NCI-H748 treated with DMSO at 0.1 percent for 48 hours (cell line): ENCODE measurements at places on chromosomes 13 and 19.

- DNase-seq: no peak
Observed at GRCh38 chr13:88979465-88980175, 1308.4 kb downstream of the SLITRK5 start.

- DNase-seq: no peak
Observed at GRCh38 chr13:41137241-41137640, 4.6 kb upstream of the KBTBD6 start.

DNA sequence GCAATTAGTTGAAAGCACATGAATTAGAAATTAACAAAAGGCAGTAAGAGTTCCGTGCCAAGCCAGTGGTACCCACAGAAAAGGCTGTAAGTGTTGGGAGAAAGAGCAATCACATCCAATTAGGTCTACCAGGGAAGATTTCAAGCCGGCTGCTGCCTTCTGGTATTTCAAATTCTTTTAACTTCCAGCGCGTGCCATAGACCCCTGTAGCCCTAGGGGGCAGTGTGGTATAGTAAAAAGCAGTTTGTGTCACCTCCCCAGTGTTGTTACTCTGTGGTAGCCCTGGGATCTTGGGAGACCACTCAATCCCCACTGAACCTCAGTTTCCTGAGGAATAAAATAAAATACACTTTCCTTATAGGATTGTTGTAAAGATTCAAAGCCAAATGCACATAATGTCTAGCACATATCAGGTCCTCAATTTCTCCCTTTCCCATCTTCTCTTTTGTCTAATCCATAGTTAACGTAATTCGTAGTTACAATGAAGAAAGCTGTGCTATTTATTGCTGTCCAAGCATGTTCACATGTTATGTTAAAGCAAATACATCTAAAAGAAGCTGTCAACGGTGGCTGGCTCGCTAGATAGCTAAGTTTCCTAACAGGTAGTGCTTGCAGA is 230.2 kb downstream of the TDRD3 start:
- DNase-seq: peak; percentile 61

DNA sequence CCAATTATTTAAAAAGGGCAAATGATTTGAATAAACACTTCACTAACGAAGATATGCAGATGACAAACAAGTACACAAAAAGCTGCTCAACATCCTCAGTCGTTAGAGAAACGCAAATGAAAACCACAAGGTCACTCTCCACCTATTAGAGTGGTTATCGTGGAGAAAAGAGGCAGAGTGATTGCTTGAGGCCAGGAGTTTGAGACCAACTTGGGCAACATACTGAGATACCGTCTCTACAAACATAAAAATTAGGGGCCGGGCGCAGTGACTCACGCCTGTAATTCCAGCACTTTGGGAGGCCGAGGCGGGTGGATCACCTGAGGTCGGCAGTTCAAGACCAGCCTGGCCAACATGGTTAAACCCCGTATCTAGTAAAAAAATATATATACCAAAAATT is 27.2 kb downstream of the BLOC1S3 start:
- DNase-seq: no peak

GRCh38 chr13:83377491-83377890 is 504.8 kb downstream of the SLITRK1 start:
- DNase-seq: no peak

DNA sequence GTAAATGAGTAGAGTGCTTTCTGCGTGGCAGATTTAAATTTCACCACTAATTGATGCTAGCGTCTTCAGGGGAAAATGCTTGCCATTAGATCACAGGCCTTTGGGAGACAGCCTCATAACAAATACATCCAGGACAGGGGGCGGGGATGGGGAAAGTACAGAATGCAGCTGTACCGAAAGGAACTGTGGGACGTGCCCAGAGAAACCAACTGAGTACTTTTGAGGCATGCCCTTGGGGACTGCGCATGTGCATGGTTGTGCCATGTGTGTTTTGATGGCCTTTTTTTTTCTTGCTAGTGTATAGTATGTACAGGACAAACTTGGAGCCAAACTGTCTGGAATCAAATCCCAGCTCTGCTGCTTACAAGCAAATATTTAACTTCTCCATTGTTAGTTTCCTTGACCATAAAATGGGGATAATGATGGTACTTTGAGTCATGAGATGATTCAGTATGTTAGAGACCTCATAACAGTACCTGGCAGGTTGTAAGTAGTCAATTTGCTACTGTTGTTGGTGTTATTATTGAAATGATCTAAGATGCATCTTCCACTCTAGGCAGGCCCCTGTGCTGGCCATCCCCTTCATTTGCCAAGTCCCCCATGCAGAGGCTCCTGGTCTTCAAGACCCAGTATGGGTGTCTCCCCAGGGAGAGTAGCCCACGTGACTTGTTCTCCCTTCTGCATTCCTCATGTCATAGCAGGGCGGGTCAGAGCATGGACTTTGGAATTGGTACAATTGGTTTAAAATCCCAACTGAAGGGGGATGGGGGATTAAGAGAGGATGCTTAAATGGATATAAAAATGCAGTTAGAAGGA is 68.3 kb upstream of the NPAS1 start:
- DNase-seq: no peak

DNA sequence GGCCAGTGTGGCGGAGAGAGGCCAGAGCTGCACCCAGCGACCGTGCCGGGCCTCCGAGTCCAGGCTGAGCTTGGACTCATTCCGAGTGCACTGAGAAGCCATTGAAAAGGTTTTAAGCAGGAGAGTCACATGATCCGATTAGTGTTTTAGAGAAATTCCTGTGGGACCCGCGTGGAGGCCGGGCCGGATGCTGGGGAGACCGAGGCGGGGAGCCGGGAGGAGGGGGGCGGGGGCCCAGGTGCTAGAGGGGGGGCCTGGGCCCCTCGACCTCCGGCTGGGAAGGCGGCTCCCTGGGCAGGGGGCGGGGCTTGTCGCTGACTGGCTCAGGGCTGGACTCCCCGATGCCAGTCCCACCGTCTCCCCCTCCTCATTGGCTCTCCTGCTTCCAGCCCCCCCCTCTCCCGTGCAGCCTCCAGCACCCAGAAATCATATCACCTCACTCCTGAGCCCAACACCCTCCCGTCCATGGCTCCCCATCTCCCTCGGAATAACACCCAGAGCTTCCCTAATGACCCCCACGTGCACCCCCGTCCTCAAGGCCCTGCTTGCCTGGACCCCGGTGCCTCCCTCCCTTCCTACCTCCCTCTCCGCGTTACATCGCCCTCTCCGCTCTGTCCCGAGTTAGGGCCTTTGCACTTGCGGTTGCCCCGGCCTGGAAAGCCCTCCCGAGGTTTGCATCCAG is 5.2 kb upstream of the ZNF579 start:
- DNase-seq: peak; percentile 63

DNA sequence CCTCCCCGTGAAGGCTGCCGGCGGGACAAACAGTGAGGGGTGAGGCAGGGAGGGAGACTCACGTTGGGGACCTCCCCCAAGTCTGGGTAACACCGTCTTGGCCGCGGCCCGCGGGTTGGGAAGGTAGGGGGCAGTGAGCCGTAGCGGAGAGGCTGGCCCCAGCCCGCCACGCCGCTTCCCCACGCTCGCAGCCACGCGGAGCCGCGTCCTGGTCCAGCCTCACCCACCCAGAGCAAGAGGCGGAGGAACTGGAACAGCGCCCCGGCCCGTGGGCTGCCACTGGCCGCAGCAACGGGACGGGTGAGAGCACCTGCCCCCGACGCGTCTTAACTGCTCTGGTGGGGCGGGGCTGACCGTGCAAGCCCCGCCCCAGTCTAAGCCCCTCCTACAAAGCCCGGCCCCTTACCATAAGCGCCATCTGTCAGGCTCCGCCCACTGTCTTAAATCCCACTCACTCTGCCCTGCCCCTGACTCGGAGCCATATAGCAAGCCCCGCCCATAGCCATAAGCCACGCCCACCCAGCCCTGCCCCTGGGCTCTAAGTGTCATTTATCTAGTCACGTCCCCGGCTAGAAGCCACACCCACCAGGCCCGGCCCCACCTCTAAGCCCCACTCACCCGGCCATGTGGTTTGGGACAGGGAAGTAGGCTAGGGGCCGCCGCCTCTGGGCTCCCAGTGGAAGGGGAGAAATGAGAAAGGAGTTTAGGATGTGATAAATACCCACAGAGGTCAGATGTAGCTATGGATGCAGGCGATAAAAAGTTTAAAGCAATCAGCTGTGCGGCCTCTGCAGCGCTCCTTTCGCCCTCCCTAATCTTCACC is 2.1 kb upstream of the CCL25 start:
- peak; percentile 63 for DNase-seq

- no peak for DNase-seq
Observed at GRCh38 chr19:44904426-44904994, 1.1 kb upstream of the APOE start.

- no peak for DNase-seq
Observed at GRCh38 chr19:46920362-46920761, 59.6 kb downstream of the ARHGAP35 start.

- no peak for DNase-seq
Observed at GRCh38 chr13:94505730-94506129, 26.2 kb upstream of the DCT start.

DNA sequence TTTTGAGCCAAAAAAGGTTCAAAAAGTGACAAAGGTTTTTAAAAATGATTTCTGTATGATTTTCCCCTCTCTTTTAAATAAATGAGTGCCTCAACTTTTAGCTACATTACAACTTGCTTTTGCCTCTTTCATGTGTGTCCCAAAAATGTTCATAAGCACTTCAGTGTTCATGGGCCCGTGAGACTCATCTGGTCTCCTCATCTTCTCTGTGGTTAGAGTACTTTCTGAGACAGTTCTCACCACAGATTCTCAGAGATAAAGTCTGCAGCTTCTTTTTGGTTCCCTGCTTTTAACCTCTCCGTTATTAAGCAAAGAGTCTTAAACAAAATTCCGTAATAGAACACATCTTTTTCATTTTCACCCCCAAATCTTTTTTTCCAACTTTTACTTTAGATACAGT is 156.9 kb downstream of the DLEU7 start:
- no peak for DNase-seq

GRCh38 chr19:49488863-49489537 is 1.6 kb downstream of the RPL13A start:
- DNase-seq: no peak

- DNase-seq: no peak
Observed at GRCh38 chr19:5621311-5621944, 1.1 kb downstream of the SAFB2 start.

GRCh38 chr19:42281827-42282762 is 13.0 kb downstream of the CIC start:
- no peak for DNase-seq

- DNase-seq: no peak
Observed at GRCh38 chr19:19849056-19849455, 16.6 kb upstream of the ZNF253 start.

- DNase-seq: no peak
Observed at GRCh38 chr19:55678121-55678671, 3.2 kb downstream of the EPN1 start.

GRCh38 chr19:48598996-48599700 is 7.4 kb upstream of the SPACA4 start:
- no peak for DNase-seq

DNA sequence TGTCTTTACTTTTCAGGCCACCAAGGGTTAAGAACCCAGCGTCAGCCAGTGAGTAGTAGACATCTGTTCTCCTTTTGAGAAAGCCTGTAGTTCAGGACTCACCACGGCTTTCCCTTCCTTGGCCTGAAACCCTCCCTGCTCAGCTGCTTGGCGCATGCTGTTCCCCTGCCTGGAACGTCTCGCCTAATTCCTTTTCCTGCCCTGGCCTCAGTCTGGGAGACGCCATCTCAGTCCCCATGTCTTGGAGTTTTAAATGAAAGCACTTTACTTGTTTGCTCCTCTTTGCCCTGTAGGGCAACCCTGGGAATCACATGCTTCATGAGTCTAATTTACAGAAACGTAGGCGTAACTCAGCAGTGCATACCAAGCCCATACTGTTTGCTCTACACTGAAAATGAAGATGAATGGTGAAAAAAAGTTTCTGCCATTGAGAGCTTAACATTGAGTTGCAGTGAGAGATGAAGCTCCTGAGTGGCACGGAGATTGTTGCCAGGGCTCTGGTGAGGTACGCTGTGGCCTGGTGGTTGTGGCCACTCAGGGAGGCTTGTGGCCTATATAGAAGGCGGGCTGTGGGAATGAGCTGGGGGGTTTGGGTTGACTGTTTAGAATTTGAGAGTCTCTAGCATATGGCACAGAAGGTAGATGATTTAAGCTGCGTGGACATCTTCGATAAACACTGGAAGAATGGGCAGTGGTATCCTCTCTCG is 52.8 kb downstream of the GATAD2A start:
- no peak for DNase-seq
